ENCODE measurements at places on chromosomes 4 and X.

GRCh38 chrX:150649096-150649870 lies 43.9 kb upstream of the MTMR1 start:
- no peak for DNase-seq

GRCh38 chrX:38117485-38117884 lies 103.2 kb downstream of the SRPX start:
- DNase-seq = no peak

DNA sequence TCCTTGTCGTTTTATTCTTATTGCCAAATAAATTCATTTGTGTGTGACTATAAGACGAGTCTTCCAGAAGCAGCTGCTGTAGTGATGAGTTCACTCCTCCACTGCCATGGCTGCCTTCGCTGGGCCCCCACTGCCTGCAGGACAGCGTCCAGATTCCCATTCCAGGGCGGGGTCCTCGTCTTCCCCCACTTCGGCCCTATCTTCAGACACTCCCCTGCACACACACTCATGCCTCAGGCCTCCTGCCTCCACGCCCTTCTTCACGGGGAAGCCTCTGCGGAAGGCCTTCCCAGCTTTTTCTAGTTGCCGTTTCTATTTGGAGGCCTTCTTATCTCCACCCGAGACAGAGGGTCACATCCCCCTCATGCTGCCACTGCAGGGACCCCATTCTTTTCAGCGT lies 80.4 kb downstream of the SHROOM2 start:
- no peak for DNase-seq

DNA sequence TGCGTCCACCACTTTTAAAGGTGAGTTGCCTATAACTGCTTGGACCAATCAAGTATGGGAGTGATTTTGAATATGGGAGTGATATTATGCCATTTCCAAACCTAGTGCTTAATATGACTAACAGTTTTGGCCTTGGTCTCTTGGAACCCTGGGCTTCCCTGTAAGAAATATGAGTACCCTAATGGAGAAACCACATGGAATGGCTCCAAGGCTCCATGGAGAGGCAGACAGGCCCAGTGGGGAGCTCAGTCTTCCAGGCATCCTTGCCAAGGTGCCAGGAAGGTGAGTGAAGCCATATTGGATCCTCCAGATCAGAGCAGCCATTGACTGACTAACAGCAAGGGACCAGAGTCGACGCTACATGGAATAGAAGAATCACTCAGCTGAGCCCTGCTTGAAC lies 53.2 kb downstream of the MAML3 start:
- no peak for DNase-seq

- DNase-seq = no peak
Observed at GRCh38 chr4:47617607-47618006, 132.5 kb downstream of the ATP10D start.
